Activated gamma-delta T cell (primary cell): ENCODE measurements at places on chromosomes 7 and 10.

DNA sequence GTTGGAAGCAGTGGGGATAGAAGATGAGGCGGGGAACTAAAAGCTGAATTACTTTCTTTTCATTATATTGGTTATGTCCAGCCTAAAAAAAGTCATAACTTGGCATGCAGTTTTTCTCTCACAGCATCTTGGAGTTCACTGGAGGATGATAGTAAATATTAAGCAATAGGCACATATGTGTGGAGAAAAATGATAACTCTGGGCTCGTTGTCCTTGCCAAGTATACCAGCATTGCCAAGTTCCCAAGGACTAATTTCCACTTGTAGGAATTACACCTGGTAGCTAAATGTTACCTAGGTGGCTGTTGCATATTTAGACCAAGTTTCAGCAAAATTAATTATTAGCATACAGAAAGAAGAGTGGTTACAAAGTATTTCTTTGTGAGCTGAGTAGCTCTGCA, 1007.6 kb downstream of the ANKRD7 start:
- DNase-seq, result no peak

DNA sequence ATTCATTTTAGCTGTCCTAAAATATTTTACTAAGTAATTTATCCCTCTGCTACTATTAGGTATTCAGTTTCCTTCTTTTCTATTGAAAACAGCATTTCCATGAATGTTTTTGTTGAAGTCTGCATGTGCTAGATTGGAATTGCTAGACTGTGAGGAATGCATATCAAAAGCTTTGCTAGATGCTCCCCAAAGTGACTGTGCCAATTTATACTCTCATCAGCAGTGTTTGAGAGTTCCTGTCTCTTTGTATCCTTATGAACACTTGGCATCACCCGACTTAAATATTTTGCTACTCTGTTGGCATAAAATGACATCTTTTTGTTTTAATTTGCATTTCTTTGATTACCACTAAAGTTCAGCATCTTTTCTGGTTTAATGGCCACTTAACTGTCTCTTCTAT, 45.0 kb upstream of the PRR15 start:
- no peak for DNase-seq

DNA sequence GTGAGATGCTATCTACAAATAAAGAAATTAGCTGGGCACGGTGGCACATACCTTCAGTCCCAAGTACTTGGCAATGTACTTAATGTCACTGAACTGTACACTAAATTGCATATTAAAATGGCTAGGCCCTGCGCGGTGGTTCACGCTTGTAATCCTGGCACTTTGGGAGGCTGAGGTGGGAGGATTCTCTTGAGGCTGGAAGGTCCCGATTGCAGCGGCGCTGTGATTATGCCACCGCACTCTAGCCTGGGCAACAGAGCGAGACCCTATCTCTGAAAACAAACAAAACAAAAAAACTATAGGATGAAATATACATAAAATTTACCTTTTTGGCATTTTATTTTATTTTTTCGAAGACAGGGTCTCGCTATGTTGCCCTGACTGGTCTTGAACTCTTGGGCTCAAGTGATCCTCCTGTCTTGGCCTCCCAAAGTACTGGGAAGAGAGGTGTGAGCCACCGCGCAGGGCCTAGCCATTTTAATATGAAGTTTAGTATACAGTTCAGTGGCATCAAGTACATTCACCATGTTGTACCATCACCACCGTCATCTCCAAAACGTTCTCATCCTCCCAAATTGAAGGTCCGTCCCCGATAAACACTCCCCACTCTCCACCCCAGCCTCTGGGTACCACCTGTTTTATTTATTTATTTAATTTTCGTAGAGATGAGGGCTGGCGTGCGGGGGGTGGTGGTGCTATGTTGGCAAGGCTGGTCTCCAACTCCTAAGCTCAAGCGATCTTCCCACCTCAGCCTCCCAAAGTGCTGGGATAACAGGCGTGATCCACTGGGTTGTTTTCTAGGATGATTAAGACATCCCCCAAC, 1.3 kb upstream of the EIF3B start:
- no peak for DNase-seq

GRCh38 chr10:109071539-109071938, 851.8 kb downstream of the XPNPEP1 start:
- no peak for DNase-seq

- no peak for DNase-seq
Measured at GRCh38 chr10:133458710-133459453, 5.1 kb downstream of the SCART1 start.

GRCh38 chr10:51363415-51363814, 289.1 kb downstream of the PRKG1 start:
- DNase-seq, result no peak

- no peak for DNase-seq
Measured at GRCh38 chr10:61837755-61838171, 63.7 kb upstream of the ARID5B start.

DNA sequence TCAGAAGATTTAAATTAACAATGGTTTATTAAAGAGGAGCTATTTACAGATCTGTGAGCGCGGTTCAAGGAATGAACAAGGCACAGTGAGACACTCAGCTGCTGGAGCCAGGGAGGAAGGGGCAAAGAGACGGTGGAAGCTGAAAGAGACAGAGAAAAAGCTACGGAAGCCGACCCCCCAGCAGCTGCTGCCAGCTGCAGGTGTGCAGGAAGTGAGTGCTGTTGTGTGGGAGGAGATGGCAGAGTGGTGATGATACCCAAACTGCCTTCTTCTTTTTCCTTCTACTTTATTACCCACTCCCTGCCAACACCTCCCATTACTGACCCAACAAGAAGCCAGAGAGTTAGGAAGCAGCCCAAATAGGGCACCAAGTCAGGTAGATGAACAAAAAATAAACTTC, 41.9 kb upstream of the MBL2 start:
- no peak for DNase-seq

- no peak for DNase-seq
Measured at GRCh38 chr7:75055155-75055554, 18.4 kb downstream of the RCC1L start.

DNA sequence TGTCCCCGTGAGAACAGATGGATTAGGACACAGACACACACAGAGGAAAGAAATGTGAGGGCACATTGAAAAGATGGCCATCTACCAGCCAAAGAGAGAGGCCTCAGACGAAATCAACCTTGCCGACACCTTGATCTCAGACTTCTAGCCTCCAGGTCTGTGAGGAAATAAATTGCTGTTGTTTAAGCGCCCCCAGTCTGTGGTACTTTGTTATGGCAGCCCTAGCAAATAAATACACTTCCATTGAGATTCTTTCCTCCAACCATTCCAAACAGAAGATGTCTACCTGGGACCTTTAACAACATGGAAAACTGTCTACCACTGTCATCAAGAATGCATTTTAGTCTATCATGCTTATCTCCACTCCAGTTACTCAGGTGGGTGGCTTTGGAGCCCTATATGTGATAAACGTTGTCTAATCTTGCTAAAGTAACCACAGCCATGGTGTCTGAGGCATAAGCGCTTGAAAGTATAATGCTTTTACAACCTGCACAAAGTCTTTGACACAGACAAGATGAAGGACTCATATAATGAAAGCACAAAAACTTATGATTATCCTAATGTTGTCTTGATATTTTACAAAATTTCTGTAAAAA, 244.3 kb downstream of the MTERF1 start:
- no peak for DNase-seq

DNA sequence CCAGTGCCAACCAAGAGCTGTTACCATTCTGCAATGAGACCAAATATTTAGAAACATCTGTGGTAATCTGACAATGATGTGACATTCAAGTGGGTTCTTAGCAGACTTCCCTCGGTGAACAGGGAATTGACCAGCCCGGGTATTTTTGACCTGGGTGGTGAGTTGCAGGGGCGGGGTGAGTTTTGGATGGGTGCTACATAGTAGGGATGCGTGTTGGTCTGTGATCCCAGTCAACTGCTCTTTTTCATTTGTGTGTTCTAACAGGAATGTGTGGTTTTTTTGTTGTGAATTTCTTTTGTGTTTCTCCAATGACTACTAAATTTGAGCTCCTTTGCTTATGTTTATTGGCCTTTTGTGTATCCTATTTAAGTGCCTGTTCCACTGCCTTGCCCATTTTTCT, 273.6 kb upstream of the HABP2 start:
- DNase-seq, result no peak

- DNase-seq, result no peak
Measured at GRCh38 chr10:102683736-102684135, 30.5 kb downstream of the ARL3 start.

GRCh38 chr7:24595671-24596418, 22.6 kb downstream of the PALS2 start:
- DNase-seq, result no peak

GRCh38 chr10:54091237-54091636, 709.8 kb downstream of the PCDH15 start:
- no peak for DNase-seq

- no peak for DNase-seq
Measured at GRCh38 chr10:102630663-102631062, 13.6 kb upstream of the TRIM8 start.

DNA sequence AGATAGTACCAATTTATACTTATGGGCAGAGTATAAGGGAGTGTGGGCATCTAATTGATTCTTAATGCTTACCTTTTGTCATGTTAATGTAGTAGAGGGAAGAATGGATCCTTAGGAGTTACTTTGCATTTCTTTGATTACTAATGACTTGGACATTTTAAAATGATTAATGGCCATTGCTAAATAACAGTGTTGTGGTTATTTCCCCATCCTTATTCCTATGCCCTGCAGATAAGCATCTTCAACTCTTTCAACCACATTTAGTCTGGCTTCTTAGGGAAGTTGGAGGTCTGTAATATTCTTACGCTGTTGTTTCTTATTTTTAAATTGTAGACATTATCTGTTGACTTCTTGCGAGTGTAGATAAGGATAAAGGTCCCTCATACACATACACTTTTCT, 37.2 kb downstream of the KAT6B start:
- DNase-seq, result no peak

GRCh38 chr7:516606-517456, 2.8 kb downstream of the PDGFA start:
- no peak for DNase-seq

DNA sequence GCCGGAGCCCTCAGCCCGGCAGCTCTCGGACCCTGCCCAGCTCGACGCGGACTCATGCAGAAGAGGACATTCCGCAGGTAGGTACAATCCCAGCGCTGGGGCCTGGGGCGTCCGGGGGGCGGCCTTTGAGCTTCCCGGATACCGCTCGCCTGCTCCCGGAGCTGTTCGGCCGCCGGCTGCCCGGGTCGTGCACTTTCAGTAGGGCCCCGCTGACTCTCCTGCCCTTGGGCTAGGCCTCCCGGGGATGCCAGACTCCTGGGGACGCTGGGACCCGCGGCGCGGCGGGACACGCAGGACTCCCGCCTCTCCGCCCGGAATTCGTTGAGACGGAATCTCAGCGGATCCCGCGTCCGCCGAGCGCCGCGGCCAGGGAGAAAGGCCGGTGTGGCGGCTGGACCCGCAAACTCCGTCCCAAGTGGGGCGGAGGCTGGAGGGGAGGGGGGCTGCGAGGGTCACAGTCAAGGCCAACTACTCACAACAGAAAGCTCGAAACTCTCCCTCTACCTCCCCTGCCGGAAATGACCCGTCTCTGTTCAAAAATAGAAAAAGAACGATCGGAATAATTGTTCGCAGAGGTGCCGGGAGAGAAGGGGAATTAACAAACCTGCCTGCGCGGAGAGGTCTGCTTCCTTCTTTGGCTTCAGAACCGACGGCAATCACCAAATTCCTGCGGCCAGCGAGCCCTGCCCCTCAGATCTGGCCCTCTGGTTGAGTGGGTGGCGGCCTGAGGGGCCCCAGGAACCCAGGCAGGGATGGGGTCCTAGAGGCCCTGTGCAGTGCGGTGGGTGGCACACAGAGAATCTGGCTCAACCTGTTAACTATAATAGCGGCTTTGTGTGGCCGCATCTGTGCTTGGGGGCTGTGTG, 9.2 kb downstream of the TLX1 start:
- DNase-seq, result no peak

GRCh38 chr7:16026253-16027020, 340.0 kb upstream of the MEOX2 start:
- DNase-seq, result no peak

GRCh38 chr10:52011118-52011517, 303.0 kb upstream of the DKK1 start:
- DNase-seq, result no peak

DNA sequence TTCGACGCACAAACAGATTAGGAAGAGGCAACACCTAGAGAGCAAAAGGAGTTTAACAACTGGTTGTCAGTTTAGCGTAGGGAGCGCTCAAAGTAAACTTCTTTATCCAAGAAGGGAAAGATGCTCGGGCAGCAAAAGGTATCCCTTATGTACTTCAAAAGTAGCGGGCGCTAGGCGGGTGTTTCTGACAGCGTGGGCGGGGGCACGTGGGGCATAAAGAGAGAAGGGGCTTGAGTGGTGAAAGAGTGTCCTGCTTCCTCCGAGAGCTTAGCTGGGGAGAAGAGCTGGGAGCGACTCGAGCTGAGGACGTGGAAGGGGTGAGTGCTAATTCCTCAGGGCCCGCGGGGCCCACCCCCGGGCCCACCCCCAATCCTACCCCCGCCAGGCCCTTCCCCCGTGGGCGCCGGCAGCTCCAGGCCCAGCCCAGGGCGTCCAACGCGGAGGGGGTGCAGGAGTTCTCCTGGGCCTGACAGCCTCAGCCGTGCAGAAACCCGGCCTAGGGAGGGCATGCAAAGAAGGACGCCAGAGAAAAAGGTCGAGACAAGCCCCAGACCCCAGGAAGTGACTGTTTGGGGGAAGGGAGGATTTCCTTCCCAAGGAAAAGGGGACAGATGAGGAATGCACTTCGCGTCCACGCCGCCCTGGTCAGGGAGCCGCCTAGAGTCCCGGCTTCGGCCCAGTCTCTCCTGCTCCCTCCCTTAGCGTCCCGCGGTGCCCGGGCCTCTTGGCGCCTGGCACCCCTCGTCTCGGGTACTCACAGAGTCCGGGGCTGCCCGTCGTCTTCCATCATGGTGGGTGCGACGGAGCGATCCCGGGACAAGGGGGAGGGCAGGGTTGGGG, 868 bp downstream of the TIAL1 start:
- DNase-seq, result peak; percentile 36

GRCh38 chr7:1940863-1941262, 270.8 kb downstream of the ELFN1 start:
- DNase-seq, result no peak

GRCh38 chr7:134866617-134867016, 87.2 kb downstream of the CALD1 start:
- DNase-seq, result no peak

GRCh38 chr10:116766241-116766827, 24.0 kb upstream of the HSPA12A start:
- no peak for DNase-seq
